ENCODE measurements at places on chromosomes 7 and 10.

DNA sequence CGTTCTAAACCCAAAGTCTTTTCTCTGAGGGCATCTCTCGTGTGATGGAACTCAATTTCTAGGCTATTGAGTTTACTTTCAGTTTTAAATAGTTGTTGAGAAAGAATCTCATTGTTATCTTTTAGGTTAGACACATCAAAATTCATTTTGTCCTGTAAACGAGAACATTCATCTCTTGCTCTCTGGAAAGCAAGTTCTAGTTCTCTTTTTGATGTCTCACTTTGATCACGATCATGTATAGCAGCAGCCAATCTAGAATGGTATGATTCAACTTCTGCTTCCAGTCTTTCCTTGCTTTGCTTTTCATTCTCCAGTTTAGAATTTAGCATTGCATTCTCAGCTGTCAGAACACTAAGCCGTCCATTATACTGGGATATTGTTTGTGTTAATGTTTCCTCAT, 65.1 kb downstream of the ANKRD26 start:
- peak; percentile 23 for DNase-seq

DNA sequence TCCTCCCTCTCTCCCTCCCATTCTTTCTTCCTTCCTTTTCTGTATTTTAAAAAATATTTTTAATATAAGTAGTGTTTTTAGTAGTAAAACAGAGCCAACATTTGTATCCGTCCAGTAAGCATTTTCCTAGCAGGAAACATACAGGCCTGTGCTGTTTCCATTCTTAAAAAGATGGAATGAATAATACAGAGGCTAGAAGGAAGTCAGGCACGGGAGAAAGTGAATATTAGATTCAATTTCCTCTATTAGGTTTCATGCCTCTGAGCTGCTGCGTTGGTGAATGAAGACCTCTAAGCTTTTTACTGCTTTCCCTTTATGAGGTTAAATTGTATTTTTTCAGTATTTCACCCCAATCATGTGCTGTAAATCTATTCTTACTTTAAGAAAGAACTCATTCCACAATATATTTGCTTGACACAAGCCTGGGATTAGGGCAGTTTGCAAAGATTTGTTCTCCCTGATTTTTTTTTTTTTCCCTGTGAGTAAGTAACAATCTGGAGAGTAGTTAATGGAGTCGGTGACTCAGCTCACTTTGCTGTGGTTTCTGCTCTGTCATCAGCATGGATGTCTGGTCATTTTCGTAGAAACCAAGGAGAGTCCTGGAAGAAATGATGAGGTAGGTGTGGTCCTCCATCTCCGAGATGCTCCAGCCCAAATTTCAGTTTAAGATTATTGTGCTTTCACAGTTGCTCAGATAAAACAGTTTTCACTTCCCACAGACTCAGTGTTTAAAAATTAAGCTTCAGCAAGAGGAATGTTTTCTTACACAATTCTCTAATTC, 76.1 kb upstream of the PITRM1 start:
- peak; percentile 21 for DNase-seq

- DNase-seq = no peak
Observed at GRCh38 chr10:71127104-71127503, 85.3 kb upstream of the UNC5B start.

DNA sequence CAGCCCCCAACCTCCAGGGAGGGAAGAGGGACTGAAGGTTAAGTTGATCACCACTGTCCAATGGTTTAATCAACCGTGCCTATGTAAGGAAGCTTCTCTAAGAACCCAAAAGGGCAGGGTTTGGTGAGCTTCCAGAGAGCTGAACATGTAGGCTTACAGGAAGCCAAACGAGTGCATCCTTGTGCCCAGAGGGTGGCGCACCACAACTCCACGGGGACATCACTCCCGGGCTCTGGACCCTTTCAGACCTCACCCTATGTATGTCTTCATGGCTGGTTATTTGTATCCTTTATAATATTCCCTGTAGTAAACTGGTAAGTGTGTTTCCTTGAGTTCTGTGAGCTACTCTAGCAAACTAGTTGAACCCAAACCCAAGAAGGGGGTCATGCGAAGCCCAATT, 11.5 kb upstream of the NFKB2 start:
- DNase-seq = no peak

DNA sequence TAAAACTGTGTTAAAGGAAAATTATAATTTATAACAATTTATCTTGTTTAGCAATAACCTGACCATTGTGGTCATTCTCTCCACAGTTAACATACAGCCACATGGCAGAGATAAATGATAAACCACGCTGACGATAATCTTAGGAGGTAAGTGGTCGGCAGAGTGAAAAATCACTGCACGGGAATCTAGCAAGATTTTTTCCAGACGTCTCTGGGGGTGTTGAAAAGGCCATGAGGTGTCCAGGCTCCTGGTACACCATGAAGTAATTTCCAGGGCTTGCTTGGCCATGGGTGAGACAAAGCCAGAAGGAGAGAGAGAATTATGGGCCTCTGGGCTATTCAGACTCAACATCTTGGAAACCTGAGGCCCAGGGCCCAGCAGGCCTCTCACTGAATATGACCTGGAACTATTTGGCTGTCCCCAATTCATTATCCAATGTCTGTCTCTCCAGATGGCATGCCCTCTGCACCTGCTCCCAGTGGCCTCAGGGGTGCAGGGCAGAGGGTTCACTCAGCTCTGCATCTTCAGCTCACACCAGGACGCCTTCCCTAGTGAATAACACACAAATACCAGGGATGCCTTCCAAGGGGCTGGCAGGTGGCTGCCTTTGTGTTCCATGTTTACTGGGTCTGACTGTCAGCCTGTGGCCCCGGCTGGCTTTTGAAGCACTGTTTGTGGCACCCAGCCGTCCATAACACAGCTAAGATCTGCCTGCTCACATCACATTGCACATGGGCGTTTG, 590.4 kb upstream of the PFKP start:
- no peak for DNase-seq

DNA sequence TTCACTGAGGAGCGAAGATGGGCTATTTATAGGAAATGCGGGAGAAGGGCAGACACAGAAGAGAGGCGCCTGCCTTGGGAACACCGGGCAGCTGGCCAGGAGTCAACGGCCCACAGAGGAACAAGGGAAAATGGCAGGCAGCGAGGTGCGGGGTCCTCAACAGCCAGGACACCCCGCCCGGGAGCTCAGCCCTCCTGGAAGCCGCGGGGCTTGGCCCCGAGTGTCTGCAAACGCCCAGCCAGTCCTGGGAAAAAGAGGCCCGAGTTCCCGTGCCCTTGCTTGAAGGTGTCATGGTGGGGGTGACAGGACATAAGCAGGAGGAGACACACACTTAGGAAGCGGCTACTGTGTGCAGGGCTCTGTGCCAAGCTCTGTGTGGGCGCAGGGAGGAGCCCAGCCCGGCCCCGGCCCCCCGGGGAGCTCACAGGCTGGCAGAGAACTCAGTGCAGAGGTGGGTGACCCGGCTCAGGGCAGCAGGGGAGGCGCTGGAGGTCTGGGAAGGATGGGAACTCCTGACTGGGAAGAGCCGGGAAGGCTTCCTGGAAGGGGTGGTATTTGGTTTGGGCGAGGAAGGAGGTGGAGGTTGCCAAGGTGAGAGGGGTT, 79.9 kb downstream of the ELFN1 start:
- no peak for DNase-seq

- DNase-seq = no peak
Observed at GRCh38 chr10:131943021-131943814, 38.5 kb downstream of the BNIP3 start.

DNA sequence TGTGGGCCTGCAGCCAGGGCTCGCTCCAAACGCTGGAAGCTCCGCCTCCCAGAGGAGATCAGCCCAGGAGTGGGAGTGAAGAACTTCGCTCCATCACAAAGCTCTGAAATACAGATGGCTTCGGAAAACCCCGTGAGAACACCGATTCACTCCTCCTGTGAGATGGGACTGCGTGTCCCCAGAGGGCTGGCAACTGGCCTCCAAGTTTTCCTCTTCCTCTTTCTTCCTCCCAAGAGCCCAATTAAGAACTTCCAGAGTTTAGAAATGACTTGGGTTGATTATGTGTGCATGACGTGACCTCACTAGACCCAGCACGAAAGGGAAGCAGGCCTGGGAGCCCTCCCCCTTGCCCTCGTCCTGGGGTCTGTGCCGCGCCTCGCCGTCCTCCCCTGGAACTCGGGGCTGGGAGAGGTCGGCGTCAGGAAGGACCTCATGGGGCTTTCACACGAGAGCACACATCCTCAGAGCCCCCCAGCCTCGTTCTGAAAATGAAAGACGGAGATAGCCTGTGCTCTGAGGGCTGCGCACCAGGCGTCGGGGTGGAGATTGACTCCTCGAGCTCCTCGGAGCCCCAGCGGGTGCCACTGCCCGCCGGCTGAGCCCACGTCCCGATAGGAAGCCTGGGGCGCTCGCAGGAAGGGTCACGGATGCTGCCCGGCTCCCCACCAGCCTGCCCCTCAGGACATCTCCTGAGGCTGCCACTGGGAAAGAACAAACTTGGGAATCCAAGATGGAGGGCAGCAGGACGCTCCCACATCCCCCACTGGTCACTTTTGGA, 37.8 kb downstream of the PTPRN2 start:
- no peak for DNase-seq

- no peak for DNase-seq
Observed at GRCh38 chr7:157276091-157276561, 60.7 kb upstream of the DNAJB6 start.

DNA sequence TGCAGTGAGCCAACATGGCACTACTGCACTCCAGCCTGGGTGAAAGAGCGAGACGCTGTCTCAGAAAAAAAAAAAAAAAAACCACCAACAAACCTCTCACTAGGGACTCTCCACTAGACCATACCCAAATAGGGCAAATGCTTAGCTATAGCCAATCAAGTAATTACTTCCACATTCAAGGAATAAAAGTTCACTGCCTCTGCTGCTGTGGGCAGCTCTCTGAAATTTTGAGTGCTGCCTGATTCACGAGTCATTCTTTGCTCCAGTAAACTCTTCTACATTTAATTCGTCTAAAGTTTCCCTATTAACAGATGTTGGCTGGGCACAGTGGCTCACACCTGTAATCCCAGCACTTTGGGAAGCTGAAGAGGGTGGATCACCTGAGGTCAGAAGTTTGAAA, 4.7 kb upstream of the NRBF2 start:
- DNase-seq = no peak

- DNase-seq = peak; percentile 50
Observed at GRCh38 chr10:61752111-61753011, 89.6 kb downstream of the CABCOCO1 start.

DNA sequence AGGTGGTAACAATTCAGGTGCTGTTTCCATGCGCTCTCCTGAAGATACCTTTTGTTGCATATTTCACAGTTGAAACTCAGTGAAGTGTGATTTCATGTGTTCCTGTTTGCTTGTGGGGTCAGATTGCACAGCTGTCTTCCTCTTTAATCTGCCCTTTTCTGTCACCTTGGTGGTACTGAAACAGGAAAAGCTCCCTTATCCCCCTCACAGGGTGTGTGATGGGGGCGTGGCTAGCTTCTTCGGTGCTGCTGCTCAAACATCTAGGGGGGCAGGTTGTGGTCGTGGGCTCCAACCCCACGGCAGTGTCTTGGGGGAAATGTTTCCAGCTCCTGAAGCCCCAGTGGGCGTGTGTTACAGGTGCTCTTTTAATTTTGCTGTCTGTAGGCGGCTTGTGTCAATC, 107.4 kb upstream of the KLF14 start:
- DNase-seq = no peak

- no peak for DNase-seq
Observed at GRCh38 chr7:110587294-110587693, 503.6 kb upstream of the LRRN3 start.

DNA sequence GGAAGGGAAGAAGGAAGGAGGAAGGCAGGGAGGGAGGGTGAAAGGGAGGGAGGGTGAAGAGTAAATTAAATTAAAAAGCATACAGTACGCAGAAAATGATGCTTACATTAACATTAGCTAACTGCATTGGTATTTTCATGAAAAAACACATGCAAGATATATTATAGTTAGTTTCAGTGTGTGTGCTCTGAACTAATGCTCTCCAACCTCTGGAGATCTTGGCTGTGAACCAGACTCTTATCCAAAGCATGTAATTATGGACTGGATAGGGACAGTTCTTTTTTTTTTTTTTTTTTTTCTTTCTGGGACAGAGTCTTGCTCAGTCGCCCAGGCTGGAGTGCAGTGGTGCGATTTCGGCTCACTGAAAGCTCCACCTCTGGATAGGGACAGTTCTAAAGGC, 357.0 kb downstream of the FRMD4A start:
- no peak for DNase-seq

GRCh38 chr7:156155988-156156733, 343.9 kb upstream of the SHH start:
- DNase-seq = no peak

GRCh38 chr7:11054033-11054432, 80.4 kb downstream of the PHF14 start:
- no peak for DNase-seq

DNA sequence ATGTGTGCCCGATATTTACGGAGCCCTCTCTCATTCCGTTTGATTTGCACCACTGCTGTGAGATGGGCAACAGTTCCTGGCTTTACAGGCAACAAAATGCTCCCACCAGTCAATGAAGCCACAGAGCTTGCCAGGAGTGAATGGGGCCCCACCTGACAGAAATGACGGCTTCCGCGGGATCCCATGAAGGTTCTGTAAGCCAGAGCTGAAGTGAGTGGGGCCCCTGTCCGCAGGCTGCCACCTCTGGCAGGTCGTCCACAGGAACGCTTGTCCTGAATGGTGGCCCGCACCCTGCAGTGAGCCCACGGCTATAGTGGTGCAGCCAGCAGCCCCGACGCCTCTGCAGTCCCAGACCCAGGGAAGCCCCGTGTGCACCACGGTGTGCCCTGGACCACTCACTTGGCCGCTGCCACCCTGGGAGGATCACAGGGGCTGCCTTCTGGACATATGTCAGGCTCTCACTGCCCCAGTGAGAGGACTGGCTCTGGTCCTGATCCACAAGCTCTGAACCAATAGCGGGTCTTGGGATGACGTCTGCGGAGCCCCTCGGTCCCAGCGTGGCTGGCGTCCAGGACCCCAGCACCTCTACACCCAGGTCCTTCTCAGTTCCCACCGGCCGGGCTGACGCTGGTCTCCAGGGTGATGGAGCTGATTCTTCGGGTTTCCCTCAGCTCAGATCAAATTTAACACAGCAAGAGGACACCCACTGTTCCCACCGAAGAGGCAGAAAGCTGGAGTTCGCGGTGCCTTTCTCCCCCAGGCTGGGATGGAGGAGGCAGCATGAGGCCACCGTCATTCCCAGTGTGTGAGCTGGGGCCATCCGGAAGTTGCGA, 511.9 kb downstream of the DNAJB6 start:
- DNase-seq = no peak

DNA sequence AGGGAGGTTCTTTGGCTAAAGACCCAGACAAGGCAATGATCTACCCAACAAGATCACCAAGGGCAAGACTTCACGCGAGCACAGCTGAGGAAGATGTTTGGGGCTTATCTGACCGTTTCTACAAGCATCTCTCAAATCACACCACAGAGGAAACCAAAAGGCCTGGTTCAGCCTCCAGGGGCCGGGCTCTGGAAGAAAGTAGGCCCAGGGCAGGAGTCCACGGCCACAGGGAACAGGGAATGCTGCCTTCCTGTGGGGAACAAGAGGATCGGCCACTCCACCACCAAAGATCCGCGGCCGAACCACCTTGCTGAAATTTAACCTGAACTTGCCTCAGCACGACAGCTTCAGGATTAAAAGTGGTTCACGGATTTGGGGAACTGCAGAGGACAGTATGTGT, 332.5 kb downstream of the PTPRN2 start:
- no peak for DNase-seq

Data from activated CD4-positive, alpha-beta T cell treated with anti-CD3 and anti-CD28 coated beads, Interleukin-10, Interleukin-2, amounts not matched to agents 100 ng/mL and 50 ng/mL, durations not matched to agents 16 hours and 8 hours (primary cell).